ENCODE measurements at places on chromosomes 13 and 19.
A peak's percentile ranks its signal among the peaks of the same experiment; 100 is the strongest.

- DNase-seq = no peak
These were observed 661 bp upstream of the BABAM1 start for GRCh38 chr19:17266589-17266974.

- DNase-seq = no peak
These were observed 443.1 kb upstream of the SPRY2 start for GRCh38 chr13:80783926-80784565.

- DNase-seq = no peak
These were observed 43.5 kb upstream of the SHISA2 start for GRCh38 chr13:26095338-26095737.

GRCh38 chr13:32107474-32107873 is 75.9 kb downstream of the FRY start:
- DNase-seq = peak; percentile 35

GRCh38 chr13:107832500-107833100 is 382.7 kb downstream of the LIG4 start:
- no peak for DNase-seq

GRCh38 chr19:15874821-15875474 is 22.9 kb downstream of the CYP4F2 start:
- DNase-seq = no peak

- DNase-seq = no peak
These were observed 307.0 kb downstream of the UQCRFS1 start for GRCh38 chr19:28905996-28906395.

DNA sequence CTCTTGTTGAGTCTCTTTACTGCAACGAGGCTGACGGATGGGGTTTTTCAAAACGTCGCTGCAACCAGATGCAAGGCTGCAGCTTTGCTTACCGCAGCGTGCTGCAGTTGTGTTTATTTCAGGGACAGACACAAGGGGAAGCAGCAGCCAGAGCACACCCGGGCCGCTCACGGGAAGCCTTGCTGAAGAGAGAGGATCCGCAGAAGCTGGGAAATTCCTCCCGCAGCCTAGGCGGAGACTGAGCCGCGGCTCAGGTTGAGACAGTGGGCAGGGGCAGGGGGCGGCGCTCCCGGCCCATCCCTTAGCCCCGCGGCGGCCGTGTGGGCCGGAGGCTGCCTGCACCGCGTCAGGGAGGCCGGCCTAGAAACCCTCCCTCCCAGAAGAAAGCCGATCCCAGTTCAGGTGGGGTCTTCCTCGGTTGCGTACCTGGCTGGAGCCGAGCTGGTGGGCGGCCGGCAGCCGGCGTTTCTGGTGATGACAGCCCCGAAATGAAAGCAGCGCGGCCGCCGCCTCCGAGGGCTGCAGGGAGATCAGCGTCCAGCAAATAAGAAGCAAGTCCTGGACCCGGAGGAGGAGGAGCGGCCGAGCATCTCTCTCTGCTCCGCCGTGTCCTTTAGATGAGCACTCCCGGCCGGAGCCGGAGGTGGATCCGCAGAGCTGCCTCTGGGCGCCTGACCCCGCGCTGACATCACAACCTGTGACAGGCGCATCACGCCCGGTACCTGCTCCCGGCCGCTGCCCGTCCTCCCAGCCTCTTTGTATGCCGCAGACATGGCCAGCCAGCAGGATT is at the start of gene FRY:
Gene FRY, plus strand, starts transcription at position 750 of the 790 bp plus-strand sequence. Its CDS starts 22 bp downstream, at position 772.
- DNase-seq = peak; percentile 75

GRCh38 chr19:10701955-10702525 is 801 bp downstream of the QTRT1 start:
- peak; percentile 28 for DNase-seq

GRCh38 chr19:4208385-4209094 is 20.8 kb upstream of the EBI3 start:
- peak; percentile 7 for DNase-seq

DNA sequence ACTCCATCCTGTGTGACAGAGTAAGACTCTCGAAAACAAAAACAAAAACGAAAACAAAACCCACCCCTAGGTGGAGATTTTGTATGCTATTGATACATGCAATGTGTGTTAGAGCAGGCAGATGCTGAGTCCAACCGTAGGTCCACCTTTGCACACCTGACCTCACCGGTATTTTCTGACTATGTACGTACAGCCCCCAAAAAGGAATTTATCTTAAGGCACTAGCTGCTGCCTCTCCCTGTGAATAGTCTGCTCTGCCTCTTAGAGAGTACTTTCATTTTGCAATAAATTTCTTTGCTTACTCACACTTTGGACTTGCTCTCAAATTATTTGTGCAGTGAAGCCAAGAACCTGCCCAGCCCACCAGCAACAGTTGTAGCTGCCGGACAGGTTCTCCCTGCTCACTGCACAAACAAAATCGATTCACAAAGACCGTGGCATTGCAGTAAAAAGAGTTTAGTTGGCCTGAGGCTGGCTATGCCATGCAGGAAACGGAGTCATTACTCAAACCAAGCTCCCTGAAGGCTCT is 8.2 kb upstream of the ZNF77 start:
- no peak for DNase-seq

- no peak for DNase-seq
These were observed 234.6 kb downstream of the FGF9 start for GRCh38 chr13:21905486-21905885.

GRCh38 chr13:32734511-32734910 is 148.3 kb downstream of the PDS5B start:
- peak; percentile 14 for DNase-seq

DNA sequence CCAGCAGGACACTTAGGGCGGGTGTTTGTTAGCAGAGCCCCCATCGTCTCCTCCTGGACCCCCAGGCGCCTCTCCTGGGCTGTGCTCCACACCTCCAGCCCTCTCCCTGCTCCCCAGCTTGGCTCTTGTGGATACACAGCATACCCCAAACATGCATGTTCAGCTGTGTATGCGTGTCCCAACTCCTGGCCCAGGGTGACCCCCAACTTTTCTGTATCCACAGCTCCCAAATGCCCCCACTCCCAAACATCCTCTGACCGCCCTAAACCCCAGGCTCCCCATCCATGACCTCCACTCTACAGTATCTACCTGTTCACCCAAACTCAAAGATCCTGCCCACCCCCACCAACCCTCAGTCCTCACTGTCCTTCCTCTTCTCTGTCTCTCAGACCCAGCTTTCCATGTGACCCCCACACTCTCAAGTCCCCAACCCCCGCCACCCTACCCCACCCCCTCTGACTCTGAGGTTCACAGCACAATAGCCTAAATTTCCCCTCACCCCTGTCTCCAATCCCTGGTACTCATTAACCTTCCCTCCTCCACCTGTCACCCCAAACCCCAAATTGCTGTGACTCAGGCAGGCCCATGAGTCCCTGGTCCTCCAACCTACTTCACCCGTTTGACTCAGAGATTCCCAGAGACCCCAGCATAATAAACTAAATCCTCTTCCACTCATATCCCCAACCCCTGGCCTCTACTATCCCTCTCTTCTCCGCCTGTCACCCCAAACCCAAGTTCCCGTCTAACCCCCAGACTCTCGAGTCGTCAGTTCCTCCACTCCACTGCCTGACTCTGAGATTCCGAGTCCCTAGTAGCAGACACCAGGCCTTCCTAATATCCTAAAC is 968 bp downstream of the UBE2M start:
- DNase-seq = no peak

GRCh38 chr13:92510416-92510815 is 716.2 kb upstream of the GPC6 start:
- no peak for DNase-seq

Measured in inflammatory macrophage (primary cell).